CD8-positive, alpha-beta memory T cell (primary cell): ENCODE measurements at places on chromosomes 6 and 20.

- DNase-seq: no peak
Observed at GRCh38 chr6:3546121-3546520, 89.3 kb upstream of the SLC22A23 start.

DNA sequence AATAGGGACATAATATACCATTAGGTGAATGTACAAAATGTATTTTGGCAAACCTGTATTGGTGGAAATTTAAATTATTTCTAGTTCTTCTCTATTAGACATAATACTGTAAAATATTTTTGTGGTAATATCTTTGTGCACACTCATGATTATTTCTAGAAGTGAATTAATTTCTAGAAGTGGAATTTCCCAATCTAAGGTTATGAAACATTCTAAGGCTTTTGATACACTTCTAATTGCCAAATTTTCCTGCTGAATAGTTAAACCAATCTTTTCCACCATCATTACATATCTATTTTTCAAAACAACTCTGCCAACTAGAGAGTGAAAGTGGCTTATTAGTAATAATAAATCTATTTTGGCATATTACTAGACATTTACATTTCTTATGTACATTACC lies 1.8 kb upstream of the CCND3 start:
- DNase-seq: no peak

- no peak for DNase-seq
Observed at GRCh38 chr6:1870251-1870650, 260.5 kb downstream of the FOXC1 start.

- DNase-seq: no peak
Observed at GRCh38 chr20:56630086-56630493, 984 bp downstream of the TFAP2C start.

DNA sequence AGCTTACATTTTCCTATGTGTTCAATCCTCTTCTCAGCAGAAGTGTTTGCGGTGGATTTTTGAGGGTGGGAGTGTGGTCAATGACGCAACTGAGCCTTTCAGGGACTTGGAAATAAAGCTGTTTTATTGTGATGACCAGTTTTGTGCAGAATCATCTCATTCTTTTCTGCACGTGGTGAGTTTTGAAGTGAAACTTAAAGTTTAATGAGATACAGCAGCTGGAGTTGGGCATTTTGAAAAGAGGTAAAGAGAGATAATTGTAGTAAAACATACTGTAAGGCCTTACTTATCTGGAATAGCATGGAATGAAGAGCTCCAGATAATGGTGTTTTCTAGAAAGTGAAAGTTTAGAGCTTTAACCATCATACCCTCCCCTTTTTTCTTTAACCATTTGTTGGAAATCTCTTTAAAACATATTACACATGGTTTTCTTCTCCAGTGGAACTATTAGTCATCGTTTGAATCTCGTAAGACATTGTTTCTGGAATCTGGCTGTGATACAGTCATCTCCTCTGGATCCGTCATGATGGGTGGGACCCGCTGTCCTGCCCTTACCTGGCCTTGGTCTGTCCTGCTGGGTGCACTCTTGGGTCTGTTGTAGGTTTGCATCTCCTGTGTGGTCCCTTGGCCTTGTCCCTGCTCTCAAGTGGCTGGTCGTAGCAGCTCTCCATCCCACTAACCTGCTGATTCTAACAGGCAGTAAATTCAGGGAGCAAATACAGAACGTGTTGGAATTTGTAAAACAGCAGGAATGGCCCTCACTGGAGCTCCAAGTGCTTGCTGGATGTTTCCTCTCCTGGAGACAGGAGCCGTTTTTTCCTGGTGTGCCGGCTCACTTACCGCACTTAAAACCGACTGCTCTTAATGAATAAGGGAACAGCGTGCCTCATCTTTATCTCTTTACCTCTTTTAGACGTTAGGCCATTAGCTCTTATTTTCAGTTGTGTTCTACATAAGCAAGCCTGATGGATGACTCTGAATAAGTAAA lies 29.8 kb downstream of the UST start:
- DNase-seq: no peak

DNA sequence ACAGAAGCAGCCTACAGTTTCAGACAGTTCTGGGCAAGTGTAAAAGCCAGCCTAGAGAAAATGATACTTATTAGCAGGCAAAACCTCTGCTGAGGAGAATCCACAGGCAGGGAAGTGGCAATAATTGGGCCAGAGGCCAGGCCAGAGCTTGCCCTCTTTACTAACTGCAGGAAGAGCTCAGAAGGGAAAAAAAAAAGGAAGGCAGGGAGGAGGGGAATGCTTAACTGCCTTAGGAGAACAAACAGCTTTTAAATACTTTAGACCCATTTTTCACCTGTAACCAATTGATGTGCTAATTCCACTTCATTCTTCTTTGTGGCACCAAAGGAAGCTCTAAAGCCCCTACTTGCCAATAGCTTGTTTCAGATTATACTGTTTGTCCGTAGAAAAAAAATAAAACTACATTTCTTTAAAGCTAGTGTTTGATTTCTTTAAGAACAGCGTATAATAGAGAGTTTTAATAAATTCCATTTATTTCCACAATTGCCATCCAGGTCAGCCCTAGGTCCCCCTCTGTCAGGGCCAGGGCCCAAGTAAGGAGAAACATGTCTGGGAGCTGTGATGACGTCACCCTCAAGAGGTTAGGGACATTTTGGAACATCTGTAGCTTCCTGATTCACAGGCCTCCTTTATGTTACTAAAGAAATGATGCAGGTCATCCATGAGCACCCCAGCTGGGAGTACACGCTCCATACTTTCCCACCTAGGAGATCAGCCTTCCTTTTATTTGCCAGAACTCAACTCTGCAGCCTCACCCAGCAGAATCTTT lies 384.3 kb downstream of the CDC5L start:
- no peak for DNase-seq

GRCh38 chr6:72825315-72825911 lies 203.5 kb downstream of the KCNQ5 start:
- no peak for DNase-seq

GRCh38 chr6:45420083-45420908 lies 42.6 kb upstream of the SUPT3H start:
- peak; percentile 57 for DNase-seq

DNA sequence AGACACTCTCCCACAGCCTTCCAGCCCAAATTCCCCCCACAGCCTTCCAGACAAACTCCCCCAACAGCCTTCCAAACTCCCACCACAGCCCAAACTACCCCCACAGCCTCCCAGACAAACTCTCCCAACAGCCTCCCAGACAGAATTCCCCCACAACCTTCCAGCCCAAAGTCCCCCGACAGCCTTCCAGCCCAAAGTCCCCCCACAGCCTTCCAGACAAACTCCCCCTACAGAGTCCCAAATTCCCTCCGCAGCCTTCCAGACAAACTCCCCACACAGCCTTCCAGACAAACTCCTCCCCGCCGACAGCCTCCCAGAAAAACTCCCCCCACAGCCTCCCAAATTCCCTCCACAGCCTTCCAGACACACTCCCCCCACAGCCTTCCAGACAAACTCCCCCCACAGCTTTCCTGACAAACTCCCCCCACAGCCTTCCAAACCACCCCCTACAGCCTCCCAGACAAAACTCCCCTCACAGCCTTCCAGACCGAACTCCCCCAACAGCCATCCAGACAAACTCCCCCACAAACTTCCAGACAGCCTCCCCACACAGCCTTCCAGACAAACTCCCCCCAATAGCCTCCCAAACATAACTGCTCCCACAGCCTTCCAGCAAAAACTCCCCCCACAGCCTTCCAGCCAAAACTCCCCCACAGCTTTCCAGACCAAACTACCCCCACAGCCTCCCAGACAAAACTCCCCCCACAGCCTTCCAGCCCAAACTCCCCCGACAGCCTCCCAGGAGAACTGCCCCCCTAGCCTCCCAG lies 38.0 kb upstream of the SYNDIG1 start:
- no peak for DNase-seq

- DNase-seq: no peak
Observed at GRCh38 chr6:167711211-167711610, 115.5 kb upstream of the AFDN start.

GRCh38 chr20:36573103-36573797 lies at the start of gene TGIF2:
TGIF2 (plus strand) TSS chr20:36573597; CDS start chr20:36578775, 5,178 bp downstream.
- DNase-seq: peak; percentile 93

DNA sequence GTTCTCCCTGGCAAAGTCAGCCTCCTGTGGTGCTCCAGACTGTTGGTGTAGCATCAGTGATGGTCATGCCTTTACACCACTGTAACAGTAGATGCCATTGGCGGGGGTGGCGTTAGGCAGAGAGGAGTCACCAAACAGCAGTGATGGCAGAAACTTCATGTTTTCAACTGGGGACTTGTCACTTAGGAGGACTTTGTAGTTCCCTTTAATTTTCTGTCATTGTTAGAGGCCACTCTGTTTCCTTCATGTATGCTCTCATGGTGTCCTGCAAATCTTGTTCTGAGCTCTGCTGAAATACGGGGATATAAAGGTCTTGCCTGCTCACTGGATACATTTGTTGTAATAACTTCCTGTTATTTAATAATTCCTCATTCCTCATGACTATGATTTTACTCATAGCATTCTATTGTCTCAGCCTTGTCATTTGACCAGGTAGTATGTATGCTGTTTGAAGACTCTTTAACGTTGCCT lies 4.6 kb downstream of the MAP3K4 start:
- no peak for DNase-seq

GRCh38 chr6:142225552-142225951 lies 76.3 kb upstream of the ADGRG6 start:
- no peak for DNase-seq

DNA sequence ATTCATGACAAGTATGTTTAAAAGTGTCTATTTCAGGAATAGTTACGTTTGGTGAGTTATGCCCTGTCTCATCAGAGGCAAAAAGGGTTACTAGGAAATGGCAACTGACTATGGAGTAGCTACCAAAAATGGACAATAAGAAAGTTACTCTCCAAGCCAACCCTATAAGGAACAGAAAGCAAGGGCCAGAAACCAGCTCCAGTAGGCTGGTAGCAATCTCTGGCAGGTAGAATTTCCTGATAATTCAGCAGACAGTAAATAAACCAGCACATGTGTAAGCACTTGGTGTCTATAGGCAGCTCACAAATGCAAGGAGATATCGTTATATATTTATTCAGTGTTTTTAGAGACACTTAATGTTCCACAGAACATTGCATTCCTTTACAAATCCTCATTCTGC lies 20.3 kb downstream of the SOX4 start:
- no peak for DNase-seq

- no peak for DNase-seq
Observed at GRCh38 chr6:17845598-17845997, 138.9 kb upstream of the NUP153 start.

DNA sequence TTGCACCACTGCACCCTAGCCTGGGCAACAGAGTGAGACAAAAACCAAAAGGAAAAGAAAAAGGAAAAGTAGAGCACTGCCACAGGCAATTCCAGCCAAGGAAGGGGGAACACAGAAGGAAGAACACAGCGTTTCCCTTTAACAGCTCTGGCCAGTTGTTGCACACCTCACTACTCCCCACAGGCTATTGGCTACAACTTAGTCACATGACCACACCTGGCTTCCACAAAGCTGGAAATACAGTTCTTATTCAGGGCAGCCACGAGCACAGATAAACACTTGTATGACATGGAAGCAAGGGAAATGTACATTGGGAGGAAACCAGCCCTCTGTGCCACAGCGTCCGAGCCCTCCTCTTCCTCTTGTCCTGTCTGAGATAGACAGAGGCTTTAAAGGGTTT lies 249.0 kb upstream of the JARID2 start:
- no peak for DNase-seq

DNA sequence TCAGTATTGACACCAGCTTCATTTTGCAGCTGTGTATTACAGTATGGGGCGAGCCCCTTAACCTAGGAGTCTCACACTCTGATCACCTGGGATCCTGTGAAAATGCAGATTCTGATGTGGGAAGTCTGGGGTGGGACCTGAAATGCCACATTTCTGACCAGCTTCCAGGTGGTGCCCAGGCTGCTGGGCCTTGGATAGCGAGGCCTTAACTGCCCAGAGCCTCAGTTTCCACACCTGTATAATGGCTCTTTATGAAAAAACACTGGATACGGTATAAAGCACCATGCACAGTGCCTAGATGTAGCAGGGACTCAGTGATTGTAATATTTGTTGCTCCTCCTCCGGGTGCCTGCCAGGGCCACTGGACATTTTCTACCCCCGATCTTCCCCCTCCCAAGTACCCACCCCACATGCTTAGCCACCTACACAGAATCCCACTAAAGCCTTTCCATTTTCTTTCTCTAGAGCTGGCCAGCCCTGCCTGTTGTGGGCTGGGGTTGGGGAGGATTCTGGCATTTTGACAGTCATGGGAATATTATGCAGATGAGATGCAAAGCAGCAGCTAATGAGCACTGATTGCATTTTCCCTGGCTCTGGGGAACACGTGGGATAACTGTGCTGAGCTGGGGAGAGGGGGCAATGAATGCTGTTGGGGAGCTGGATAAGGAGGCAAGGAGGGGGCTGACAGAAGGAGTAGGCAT lies 44.8 kb downstream of the SPDEF start:
- no peak for DNase-seq

DNA sequence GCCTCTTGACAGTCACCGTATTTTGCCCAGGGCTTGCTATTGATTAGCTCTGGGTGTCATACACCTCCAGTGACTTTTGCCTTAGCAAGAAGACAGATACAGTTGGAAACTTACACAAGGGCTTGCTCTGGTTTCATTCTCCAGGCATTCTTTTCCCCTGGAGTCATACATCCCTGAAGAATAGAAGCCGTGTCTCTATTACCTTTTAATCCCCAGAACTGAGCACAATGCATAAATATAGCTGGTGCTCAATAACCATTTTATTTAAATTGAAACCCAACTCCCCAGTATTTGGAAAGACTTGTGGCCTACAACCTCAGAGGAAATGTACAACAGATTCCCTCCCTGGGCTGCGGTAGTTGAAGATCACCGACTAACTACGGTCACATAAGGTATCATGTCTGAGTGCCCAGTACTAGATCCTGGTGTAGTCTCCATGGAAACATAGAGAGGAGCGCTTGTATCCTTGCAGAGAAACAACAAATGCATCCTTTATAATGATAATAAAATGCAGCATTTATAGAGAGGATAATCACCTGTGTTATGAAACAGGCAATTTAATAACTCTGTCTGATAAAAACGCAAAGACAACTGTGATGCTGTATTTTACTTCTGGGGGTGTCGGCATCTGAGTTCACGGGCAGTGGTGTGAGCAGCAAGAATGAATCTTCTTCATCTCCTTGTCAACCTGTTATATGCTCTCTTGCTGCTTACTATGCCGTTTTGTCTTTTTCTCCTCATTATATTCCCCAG lies 401.2 kb upstream of the AGPAT4 start:
- DNase-seq: no peak

GRCh38 chr6:134217798-134218140 lies 100.1 kb downstream of the SGK1 start:
- no peak for DNase-seq

- no peak for DNase-seq
Observed at GRCh38 chr6:106825156-106825555, 149.4 kb downstream of the CD24 start.

GRCh38 chr6:38169221-38169976 lies 349.9 kb downstream of the ZFAND3 start:
- no peak for DNase-seq

GRCh38 chr20:5590899-5591298 lies 159.3 kb upstream of the SHLD1 start:
- DNase-seq: no peak

GRCh38 chr20:58918621-58919020 lies 62.4 kb upstream of the NELFCD start:
- no peak for DNase-seq

- DNase-seq: no peak
Observed at GRCh38 chr20:34771680-34772081, 53.8 kb downstream of the NCOA6 start.

- DNase-seq: no peak
Observed at GRCh38 chr6:156949376-156949775, 172.2 kb downstream of the ARID1B start.

- DNase-seq: no peak
Observed at GRCh38 chr6:45830441-45831139, 185.1 kb downstream of the CLIC5 start.
